AG09319 (cell line): ENCODE measurements at places on chromosomes 7 and 10.

DNA sequence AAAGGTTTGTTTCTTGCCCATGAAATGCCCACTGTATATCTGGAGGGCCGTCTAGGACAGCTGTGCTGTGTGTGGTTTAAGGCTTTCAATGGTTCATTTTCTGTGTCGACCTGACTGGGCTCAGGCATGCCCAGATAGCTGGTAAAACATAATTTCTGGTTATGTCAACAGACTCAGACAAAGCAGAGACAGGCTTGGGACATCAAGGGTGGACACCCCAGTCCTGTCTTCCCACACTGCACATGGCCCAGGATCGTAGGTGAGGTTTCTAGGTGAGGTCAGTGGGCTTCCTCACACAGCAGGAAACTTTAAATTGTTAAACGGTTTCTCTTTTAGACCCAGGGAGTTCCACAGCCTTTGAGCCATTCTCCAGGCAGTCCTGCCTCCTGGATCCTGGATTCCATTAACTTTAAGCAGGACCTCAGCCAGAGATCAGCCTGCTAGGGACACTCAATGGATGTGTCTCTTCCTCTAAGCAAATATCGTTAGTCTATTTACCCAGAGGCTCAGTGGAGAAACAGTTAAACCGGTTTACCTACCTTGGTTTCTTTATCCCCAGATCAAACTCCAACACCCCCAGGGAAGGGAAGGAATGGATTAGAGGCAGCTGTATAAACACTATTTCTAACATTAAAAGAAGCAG lies 66.4 kb downstream of the ST8SIA6 start:
- DNase-seq = no peak

DNA sequence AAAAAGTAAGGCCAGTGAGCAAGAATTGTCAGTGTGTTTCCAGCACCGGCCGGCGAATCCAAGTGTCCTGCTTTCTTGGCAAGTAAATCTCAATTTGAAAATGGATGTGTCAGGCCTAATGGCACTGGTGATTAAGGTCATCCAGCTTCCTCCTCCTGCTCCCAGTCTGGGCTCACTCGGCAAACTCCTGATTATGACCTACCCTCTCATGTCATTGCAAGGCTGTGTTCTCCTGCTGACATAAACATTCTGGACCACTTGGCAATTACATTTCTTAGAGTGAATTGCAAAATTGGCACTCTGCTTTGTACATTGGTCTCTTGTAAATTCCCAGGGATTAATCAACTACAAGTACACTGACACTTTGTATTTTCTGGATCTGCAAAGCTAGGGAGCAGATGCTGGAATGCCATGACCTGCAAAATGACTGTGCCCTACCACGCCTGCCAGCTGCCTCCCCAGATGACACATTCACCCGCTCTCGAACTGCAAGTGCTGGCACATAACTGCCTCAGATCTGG lies 473.8 kb downstream of the KIF20B start:
- DNase-seq = no peak

DNA sequence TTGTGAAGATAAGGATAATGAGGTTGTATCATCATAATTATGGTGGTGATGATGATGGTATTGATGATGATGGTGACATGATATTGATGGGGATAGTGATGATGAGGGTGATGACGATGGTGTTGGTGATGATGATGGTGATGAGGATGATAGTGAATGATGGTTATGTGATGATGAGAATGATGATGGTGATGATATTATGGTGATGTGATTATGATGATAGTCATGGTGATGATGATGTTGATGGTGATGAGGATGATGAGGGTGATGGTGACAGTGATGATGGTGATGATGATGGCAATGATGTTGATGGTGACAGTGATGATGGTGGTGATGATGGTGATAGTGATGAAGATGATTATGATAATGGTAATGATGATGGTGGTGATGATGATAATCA lies 299.9 kb upstream of the ADARB2 start:
- no peak for DNase-seq

DNA sequence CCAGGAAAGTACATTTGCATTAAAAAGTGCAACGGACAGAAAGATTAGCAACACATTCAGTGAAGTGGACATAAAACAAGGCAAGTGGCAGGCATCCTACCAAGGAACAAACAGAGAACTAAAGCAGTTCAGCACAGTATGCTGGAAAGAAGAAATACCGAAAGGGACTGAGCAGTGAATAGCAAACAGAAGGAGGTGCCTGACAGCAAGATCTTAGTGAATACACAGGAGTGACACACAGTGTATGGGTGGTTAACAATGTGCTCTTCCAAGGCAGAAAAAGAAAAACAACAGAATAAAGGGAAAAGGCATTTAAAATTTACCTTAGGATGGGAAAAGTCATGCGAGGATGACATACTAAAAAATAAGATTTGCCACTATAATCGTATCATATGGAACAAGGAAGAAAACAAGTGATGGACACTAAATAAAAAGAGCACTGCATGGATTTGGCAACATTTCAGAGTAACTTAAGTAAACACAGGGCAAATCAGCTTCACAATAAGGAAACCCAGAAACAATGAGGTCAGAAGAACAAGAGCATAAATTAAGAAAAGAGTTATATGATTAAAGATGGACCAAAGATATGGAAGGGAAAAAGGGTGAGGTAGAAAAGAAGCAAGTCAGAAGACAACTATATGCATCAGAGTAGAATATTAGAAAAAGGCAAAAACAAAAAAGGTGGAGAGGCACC lies 29.5 kb downstream of the MEST start:
- DNase-seq = no peak
